ENCODE measurements at places on chromosomes 12 and 14.

DNA sequence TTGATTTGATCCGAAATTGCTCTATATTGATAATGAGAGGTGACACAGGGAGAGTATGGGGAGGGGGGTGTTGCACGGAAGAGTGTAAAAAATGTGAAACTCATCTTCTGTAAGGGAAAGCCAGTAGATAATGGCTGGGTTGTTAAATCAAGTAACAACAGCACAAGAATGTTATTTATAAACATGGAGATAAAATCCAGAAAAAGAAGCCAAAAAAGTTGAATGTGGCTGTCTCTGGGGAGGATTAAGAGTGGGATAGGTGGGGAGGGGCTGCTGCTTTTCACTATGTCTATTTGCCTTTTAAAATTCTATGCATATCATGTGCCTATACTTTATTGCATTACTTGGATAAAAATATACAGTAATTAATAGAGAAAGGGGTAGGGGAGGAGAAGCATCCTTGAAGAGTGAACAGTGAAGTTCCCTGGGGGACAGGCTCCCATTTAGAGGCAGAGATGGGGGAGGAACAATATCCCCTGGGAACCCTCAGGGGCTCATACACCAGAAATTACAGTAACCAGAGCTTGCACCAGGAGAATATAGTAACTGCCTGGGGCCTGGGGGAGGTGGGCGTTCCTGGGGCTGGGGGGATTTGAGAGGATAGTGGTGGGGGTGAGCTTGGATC, 39.2 kb upstream of the ANKRD9 start:
- DNase-seq: no peak

DNA sequence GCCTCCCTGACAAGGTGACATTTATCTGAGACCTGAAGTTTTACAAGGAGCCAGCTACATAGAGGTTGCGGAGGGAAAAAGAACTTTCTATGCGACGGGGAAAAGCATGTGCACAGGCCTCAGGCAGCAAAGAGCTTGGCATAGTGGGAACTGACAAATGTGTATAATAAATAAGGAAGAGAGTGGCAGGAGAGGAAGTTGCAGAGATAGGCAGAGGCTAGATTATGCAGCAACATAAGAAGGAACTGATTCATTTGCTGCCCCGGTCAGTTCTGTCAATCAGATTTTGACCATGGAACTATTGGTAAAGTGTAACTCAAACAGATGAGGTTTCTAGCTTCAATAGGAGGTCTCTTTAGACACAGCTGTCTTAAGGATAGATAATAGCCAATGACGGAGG, 33.7 kb upstream of the RIC8B start:
- no peak for DNase-seq

GRCh38 chr14:50688875-50689274, 20.8 kb upstream of the SAV1 start:
- DNase-seq: no peak

GRCh38 chr14:93207468-93208308, 632 bp downstream of the UBR7 start:
- no peak for DNase-seq

GRCh38 chr12:110174373-110174996, 50.3 kb downstream of the IFT81 start:
- DNase-seq: no peak

DNA sequence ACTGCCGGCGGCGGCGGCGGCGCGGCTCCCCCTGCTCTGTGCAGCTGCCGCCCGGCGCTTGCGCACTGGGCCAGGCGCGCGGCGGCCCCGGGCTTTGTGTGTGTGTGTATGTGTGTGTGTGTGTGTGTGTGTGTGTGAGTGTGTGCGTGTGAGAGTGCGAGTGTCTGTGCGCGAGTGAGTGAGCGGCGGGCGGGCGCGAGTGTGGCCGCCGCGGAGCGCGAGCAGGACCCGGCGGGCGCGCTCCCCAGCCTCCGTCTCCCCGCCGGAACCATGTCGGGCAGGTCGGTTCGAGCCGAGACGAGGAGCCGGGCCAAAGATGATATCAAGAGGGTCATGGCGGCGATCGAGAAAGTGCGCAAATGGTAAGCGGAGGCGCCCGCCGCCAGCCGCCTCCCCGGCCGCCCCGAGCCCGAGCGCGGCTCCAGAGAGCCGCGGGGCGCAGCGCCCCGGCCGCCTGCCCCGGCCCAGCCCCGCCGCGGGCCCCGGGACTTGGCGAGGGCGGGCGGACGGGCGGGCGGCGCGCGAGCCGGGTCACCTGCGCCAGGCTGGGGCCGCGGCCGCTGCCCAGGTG, at the start of gene BCL7A:
Gene BCL7A (plus strand): TSS at position 63 of the 571 bp plus-strand sequence. CDS start 208 bp downstream, at position 271.
- DNase-seq: peak; percentile 12

- no peak for DNase-seq
These were observed 2.8 kb upstream of the NGB start for GRCh38 chr14:77273796-77274195.

DNA sequence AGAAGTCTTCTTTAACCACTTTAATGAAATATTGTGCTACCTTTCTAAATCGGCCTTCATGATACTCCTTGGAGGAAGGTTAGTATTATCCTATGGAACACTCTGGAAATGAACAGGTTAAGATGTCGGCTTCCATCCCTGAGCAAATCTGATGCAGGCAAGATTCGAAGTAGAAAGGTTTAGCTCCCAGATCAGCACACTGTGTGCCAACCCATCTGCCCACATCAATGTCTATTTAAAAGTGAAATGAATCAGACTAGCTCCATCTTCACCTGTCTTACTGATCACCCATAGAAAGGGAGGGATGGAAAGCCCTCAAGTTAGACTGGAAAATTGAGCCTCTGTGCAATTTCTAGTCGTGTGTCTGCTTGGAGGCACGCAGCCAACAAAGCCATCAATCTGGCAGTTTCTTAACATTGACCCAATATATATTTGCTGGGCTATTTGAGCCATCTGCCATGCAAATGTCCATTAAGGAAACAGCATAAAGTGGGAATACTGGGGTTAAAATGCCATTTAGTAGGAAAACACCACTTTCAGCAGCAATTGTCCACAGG, 506.1 kb downstream of the RMST start:
- DNase-seq: no peak

- no peak for DNase-seq
These were observed 54.0 kb upstream of the CDKN3 start for GRCh38 chr14:54342806-54343205.

- DNase-seq: no peak
These were observed 19.6 kb downstream of the SOX5 start for GRCh38 chr12:23929906-23930305.

- no peak for DNase-seq
These were observed 330.2 kb downstream of the ZFP36L1 start for GRCh38 chr14:68462683-68463082.

GRCh38 chr12:66132408-66132807, 1.9 kb upstream of the LLPH start:
- no peak for DNase-seq

DNA sequence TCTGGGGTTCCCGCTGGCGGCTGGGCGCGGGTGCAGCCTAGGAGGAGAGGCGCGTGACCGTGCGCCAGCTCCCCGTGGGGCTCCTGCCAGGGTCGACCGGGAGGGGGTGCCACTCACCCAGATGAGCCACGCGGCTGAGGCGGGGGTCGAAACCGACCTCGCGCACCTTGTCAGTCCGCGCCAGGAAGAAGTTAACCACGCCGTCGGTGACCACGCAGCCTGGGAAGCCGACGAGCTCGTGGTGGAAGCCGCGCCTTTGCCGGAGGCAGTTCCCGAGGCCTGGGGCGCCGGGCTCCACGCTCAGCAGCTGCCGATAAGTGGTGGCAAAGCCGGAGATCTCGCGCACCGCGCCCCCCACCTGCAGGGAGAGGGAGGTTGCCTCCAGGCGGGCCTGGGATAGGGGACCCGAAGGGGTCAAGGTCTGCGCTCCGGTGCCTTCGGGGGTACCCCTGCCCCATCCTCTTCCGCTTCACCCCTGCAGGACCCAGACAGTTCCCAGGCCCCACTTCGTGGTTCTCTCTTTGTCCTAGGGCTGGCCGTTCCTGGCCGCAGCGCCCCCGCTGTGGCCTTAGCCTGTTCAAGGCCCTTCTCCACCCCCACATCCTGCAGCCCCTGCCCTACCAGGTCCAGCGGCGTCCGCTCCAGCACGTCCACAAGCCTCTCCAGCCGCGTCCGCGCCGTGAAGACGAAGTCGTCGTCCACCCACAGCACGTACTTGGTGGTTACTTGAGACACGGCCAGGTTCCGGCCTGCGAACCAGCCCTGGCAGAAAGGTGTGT, 5.3 kb downstream of the B4GALNT1 start:
- DNase-seq: no peak

GRCh38 chr12:10392394-10392930, 2.6 kb upstream of the KLRK1 start:
- no peak for DNase-seq

DNA sequence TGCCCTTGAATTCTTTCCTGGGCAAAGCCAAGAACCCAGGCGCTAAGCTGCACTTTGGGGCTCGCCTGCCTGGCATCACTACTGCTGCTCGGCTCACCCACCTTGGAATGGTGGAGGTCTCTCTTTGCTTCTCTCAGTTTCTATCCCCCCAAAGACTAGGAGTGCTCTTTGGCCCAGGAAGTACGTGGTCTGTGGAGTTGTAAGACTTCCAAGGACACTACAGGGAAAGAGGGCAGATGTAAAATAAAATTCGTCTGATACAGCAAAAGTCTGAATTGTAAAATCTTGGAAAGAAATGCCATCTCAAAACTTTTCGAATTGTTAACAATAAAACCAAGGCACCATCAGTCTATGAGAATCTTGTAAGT, 52.5 kb upstream of the MAP1LC3B2 start:
- no peak for DNase-seq

- no peak for DNase-seq
These were observed 36.2 kb downstream of the ETV6 start for GRCh38 chr12:11685716-11686115.

- peak; percentile 54 for DNase-seq
These were observed at the start of gene ESPL1 for GRCh38 chr12:53267999-53268629. Gene ESPL1 (plus strand): TSS chr12:53268299. CDS start chr12:53268767, 468 bp downstream.

GRCh38 chr14:104976198-104977007, 1.8 kb downstream of the AHNAK2 start:
- peak; percentile 61 for DNase-seq

DNA sequence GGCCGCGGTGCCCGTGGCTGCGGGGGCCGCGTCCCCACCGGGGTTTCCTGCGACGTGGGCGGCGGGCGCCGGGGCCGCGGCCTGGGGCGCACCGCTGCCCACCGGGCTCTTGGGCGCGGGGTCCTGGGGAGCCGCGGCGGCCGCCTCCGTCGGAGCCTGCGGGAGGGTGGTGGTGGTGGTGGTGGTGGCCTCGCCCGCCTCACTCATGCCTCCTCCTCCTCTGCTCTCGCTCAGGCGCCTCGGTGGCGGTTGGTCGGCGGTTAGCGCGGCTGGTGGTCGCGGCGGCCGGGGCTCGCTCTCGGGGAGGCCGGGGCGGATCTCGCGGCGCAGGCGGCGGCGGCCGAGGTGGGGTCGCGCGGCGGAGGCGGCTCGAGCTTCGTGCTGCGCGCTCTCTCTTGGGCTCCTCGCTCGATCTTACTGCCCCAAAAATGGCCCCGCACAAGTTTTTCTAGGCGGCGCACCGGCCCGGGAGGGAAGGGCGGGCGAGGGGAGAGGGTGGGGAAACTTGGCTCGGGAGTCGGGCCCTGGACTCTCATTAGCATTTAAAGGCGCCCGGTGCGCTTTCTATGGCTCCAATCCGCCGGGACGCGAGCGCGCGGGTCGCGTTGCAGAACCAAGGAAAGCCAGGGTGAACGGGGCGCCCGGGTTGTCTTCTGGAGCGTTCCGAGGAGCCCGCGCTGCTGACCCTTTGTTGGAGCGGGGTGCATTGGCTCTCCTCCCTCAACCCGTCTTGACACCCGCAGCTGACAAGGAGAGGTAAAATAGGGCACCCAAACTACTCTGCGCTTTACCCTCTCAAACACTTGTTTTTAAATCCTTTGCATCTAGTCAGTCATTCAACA, at the start of gene YBX3:
Gene YBX3 (minus strand): TSS at position 419 of the 842 bp plus-strand sequence. CDS start 212 bp downstream, at position 207.
- DNase-seq: no peak

DNA sequence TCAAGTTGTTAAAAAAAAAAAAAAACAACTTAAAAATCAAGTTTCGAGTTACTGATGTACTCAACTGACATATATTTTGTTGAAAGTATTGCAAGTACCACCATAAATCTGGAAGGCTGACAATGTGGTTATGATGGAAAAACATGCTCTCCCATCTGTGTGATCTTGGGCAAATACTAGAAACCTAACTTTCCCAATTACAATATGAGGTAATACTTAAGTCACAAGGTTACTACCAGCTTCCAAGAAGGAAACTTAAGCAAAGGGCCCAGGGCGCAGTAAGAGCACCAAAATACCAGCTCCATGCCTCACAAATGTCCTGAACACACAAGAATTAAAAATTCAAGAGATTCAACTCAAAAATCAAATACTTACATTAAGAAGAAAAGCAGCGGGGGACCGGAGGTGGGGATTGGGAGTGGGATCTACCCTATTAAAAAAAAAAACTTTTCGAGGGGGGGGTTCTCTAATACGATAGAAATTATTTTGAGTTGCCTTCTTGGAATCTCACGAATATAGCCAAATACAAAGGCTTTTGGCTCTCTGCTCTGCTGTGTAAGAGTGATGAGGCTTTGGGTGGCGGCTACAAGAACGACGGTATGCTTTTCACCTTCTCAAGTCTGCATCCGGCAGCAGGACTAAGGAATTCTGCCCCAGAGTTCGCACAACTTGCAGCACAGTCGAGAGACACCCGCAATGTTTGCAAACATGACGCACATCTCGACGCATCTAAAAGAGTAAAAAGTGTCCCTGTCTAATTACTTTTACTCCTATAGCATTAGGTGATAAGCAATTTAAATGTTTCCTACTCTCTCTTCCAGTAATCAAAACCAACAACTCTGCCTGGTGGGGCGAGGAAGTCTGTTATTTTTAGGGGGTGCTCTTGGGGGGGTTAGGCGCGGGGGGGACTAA, 1.1 kb downstream of the SAV1 start:
- DNase-seq: no peak

DNA sequence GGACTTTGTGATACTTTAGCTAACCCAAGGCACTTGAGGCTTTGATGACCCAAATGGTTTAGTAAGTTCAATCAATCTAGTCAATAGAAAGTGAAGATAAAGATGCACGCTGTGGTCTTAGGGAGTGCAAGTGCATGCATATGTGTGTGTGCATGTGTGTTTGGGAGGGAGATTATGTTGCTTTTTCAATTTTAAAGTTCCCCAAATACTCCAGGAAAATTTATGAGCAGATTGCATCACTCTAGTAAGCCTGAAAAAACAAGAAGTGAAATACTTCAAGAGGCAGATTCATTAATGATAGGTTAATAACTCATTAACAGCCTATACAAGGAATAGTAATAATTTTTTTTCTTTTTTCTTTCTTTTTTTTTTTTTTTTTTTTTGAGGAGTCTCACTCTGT, 12.4 kb upstream of the SIX1 start:
- no peak for DNase-seq

GRCh38 chr12:98417266-98417665, 98.1 kb upstream of the TMPO start:
- no peak for DNase-seq

DNA sequence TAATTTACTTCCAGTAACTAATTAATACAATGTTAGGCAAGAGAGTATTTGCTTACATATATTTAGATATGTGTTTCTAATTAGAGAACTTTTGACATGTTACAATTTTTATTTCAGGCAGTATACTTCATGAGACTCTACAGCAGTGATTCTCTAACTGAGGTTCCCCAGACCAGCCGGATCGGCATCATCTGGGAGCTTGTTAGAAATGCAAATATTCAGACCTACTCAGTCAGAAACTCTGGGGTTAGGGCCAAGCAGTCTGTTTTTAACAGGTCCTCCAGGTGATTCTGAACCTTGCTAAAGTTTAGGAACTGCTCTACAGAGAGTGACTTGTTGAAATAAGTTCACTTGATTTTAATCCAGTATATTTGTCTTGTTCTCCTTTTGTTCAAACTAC, 46.5 kb downstream of the ARID2 start:
- DNase-seq: no peak

All from activated CD8-positive, alpha-beta memory T cell treated with anti-CD3 and anti-CD28 coated beads for 1 hour (primary cell).